Prostate gland (tissue), 2 donors: ENCODE measurements at places on chromosomes 13 and 19. TPM values are rescaled to one million over a fixed set of nuclear protein-coding genes. Genes with fewer than 3 reads are reported as not detected.

GRCh38 chr13:38866649-38867048 is 124.0 kb downstream of the STOML3 start:
- no peak overlapping the region for H3K27ac ChIP-seq
- H3K27me3 ChIP-seq: no peaks in the 10 kb centered on the region
- H3K4me1 ChIP-seq: no peaks in the 10 kb centered on the region
- no peak for DNase-seq
- H3K36me3 ChIP-seq: no peaks in the 10 kb centered on the region

DNA sequence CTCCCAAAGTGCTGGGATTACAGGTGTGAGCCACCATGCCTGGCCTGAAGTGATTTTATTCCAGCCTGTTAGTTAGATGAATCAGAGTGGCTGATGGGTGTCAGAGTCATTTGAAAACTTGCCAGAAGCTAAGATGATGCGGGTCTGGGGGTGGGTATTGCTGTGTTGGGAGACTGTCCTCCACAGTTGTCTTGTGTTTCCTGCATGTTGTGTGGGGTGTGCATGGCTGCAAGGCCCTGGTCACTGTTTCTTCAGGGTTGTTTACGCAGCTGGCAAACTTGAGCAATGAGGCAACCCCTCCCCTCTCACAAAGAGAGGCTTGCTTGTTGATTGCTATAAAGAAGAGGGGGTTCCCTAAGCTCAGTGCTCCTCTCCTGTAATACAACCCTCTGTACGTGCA is 71.8 kb downstream of the TRPM4 start:
- H3K27me3 ChIP-seq: no peaks in the 10 kb centered on the region
- no peak overlapping the region for H3K4me3 ChIP-seq
- H3K36me3 ChIP-seq: no peaks in the 10 kb centered on the region
- H3K4me1 ChIP-seq: no peaks in the 10 kb centered on the region

DNA sequence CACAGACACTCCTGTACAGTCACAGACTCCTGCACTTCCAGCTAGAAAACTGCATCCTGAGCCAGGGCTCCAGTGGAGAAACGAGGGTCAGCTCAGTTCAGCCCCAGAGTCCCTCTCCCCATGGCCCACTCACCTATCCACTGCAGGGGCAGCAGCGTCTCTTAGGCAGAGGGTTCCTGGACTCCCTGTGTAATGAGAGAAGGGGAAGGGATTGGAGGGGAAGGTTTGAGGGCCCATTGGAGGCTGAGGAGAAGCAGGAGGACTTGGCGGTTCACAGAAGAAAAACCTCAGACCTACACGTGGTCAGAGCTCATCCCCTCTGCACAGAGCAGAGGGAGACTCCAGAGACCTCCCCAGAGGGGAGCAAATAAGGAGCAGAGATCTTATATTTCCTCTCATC is 9.2 kb upstream of the CEACAM18 start:
- DNase-seq: no peak
- no peaks in the 10 kb centered on the region for H3K27me3 ChIP-seq
- no peak overlapping the region for H3K27ac ChIP-seq

GRCh38 chr19:11924886-11925650 is at the start of gene ZNF700:
ZNF700 (plus strand) TSS chr19:11925107; CDS start chr19:11925211, 104 bp downstream.
- no peaks in the 10 kb centered on the region for H3K36me3 ChIP-seq
- H3K27me3 ChIP-seq: no peaks in the 10 kb centered on the region
- peak within 1 kb of the TSS; percentile 97 for H3K27ac ChIP-seq
- peak within 1 kb of the TSS; percentile 98 for H3K4me3 ChIP-seq
- no peaks in the 10 kb centered on the region for H3K4me1 ChIP-seq

DNA sequence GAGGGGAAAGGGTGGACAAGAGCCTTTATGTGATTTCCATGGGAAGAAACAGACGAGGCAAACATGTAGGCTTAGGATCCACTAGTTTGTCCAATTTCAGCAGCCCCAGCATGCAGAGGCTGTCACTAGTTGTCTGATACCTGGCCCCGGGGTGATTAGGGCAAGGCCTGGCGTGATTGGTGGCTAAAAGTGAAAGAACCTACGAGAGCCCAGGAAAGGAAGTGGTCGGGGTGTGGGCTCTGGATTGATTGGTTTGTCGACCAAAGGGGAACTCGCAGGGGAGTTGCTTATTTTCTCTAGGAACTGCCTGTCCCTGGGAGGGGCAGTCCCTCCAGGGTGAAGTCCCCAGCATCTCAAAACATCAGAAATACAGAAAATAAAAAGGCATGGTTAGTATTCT is 64.2 kb upstream of the UQCRFS1 start:
- H3K4me1 ChIP-seq: no peaks in the 10 kb centered on the region
- no peaks in the 10 kb centered on the region for H3K36me3 ChIP-seq
- H3K27ac ChIP-seq: no peak overlapping the region
- DNase-seq: no peak

DNA sequence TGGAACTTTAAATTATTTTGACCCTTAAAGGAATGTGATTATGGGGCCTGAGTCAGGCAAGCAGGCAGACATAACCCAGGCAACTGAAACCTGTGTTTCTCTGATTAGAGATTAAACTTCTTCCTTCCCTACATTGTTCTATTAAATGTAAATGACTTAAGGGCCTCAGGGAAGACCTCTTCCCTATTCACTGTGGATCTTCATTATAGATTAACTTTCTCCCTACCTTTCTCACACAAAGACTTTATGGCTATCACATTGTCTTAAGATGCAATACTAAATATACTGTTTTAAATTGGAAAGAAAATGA is 8.8 kb upstream of the METTL21C start:
- DNase-seq: no peak
- H3K27me3 ChIP-seq: no peaks in the 10 kb centered on the region
- no peaks in the 10 kb centered on the region for H3K36me3 ChIP-seq
- H3K4me1 ChIP-seq: no peaks in the 10 kb centered on the region
- no peak overlapping the region for H3K4me3 ChIP-seq
- H3K27ac ChIP-seq: no peak overlapping the region

GRCh38 chr19:18616023-18616422 is 3.4 kb downstream of the TMEM59L start:
- H3K36me3 ChIP-seq: no peaks in the 10 kb centered on the region
- H3K4me3 ChIP-seq: no peak overlapping the region
- peaks cover 8% of the 10 kb centered on the region for H3K4me1 ChIP-seq
- peaks cover 19% of the 10 kb centered on the region for H3K27me3 ChIP-seq
- H3K27ac ChIP-seq: no peak overlapping the region

- DNase-seq: peak; percentile 16
- H3K27me3 ChIP-seq: no peaks in the 10 kb centered on the region
- H3K4me1 ChIP-seq: no peaks in the 10 kb centered on the region
- no peaks in the 10 kb centered on the region for H3K36me3 ChIP-seq
Observed at GRCh38 chr13:106700439-106700838, 132.5 kb upstream of the ARGLU1 start.

- H3K27me3 ChIP-seq: no peaks in the 10 kb centered on the region
- H3K4me3 ChIP-seq: no peak overlapping the region
- H3K36me3 ChIP-seq: no peaks in the 10 kb centered on the region
- DNase-seq: no peak
- no peaks in the 10 kb centered on the region for H3K4me1 ChIP-seq
- no peak overlapping the region for H3K27ac ChIP-seq
Observed at GRCh38 chr13:67462098-67462497, 232.0 kb upstream of the PCDH9 start.

DNA sequence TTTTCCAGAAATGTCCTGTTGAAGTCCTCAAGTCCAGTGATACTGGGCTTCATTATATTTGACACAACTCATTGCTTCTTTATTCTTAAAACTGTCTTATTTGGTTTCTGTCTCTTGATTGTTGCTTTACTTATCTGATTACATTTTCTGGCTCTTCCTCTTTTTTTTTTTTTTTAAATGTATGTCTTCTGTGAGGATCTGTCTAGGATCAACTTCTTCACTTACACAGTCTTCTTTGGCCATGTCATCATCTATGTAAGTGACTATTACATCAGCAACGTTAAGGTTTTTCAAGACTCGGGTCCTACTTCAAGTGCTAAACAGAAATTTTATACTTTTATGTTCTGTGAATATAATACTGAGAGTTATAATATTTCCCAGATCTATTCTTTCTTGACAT is 162.1 kb downstream of the PDS5B start:
- no peak overlapping the region for H3K27ac ChIP-seq
- H3K36me3 ChIP-seq: no peaks in the 10 kb centered on the region
- H3K4me3 ChIP-seq: no peak overlapping the region
- H3K4me1 ChIP-seq: no peaks in the 10 kb centered on the region
- no peaks in the 10 kb centered on the region for H3K27me3 ChIP-seq

DNA sequence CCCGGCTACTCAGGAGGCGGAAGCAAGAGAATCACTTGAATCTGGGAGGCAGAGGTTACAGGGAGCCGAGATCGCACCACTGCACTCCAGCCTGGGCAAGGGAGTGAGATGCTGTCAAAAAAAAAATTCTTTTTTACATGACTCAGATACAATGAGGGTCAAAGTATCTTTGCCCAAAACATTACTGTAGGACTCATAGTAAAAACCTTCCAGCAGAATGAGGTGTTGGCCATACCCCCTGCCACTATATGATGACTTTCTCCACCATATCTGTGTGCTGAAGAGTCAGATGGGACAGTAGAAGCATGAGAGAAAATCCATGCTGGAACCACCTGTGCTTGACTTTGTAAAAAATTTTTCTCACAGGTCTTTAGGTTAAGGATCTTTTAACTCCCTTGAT is 86.7 kb downstream of the COL4A2 start:
- no peaks in the 10 kb centered on the region for H3K27me3 ChIP-seq
- H3K4me3 ChIP-seq: no peak overlapping the region
- H3K4me1 ChIP-seq: no peaks in the 10 kb centered on the region
- no peaks in the 10 kb centered on the region for H3K36me3 ChIP-seq
- H3K27ac ChIP-seq: no peak overlapping the region
- no peak for DNase-seq

DNA sequence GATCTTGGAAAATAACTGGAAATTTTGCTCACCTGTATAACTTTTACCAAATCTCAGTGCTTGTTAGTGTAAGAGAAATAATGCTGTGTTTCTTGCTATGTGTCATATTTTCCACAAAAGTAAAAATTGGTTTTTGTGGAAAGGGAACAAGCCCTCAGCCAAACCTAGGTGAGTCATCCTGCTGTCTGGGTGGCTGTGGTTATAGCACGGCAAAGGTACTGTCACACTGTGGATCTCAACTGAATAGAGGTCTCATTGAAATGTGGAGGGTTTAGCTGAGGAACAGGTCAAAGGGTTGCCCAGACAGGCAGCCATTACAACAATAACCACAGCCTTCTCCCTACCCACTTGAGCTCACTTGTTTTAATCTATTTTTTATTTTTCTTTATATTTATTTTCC is 338.8 kb upstream of the DACH1 start:
- DNase-seq: no peak
- no peaks in the 10 kb centered on the region for H3K4me1 ChIP-seq
- no peaks in the 10 kb centered on the region for H3K36me3 ChIP-seq
- no peak overlapping the region for H3K4me3 ChIP-seq
- no peak overlapping the region for H3K27ac ChIP-seq
- H3K27me3 ChIP-seq: no peaks in the 10 kb centered on the region

- no peak overlapping the region for H3K27ac ChIP-seq
- H3K27me3 ChIP-seq: peaks cover 10% of the 10 kb centered on the region
- no peaks in the 10 kb centered on the region for H3K36me3 ChIP-seq
- no peak for DNase-seq
- no peak overlapping the region for H3K4me3 ChIP-seq
- H3K4me1 ChIP-seq: no peaks in the 10 kb centered on the region
Observed at GRCh38 chr13:111540486-111540885, 220.0 kb downstream of the TEX29 start.

GRCh38 chr19:10006335-10006708 is 4.0 kb downstream of the COL5A3 start:
- DNase-seq: no peak
- no peaks in the 10 kb centered on the region for H3K36me3 ChIP-seq
- H3K4me3 ChIP-seq: no peak overlapping the region

GRCh38 chr13:73991884-73992283 is 142.3 kb downstream of the KLF12 start:
- no peak overlapping the region for H3K4me3 ChIP-seq
- H3K4me1 ChIP-seq: no peaks in the 10 kb centered on the region
- no peak overlapping the region for H3K27ac ChIP-seq
- H3K36me3 ChIP-seq: no peaks in the 10 kb centered on the region
- no peaks in the 10 kb centered on the region for H3K27me3 ChIP-seq
- DNase-seq: no peak

- H3K4me3 ChIP-seq: no peak overlapping the region
- H3K27ac ChIP-seq: no peak overlapping the region
- H3K27me3 ChIP-seq: peaks cover 20% of the 10 kb centered on the region
- peaks cover 7% of the 10 kb centered on the region for H3K4me1 ChIP-seq
Observed at GRCh38 chr19:920051-920864, 3.1 kb downstream of the KISS1R start.

GRCh38 chr13:38121267-38121666 is 228.4 kb upstream of the UFM1 start:
- no peak overlapping the region for H3K27ac ChIP-seq
- H3K4me3 ChIP-seq: no peak overlapping the region
- H3K27me3 ChIP-seq: no peaks in the 10 kb centered on the region
- H3K36me3 ChIP-seq: no peaks in the 10 kb centered on the region
- no peaks in the 10 kb centered on the region for H3K4me1 ChIP-seq

DNA sequence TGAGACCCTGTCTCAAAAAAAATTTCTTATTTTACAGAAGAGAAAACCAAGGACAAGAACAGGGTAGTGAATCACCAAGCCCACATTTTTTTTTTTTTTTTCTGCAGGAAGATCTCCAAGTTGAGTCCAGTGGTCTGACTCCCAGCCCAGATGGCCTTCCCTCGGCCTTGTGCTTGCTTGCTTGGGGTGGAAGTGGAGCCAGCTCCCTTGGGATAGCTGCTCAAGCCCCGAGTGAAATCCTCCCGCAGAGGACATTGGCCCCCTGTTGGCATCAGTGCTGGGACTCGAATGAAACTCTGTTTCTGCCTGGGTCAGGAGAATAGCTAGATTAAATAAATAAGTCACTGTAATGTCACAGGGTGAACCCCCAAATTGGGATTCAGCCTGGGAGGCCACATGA is 9.4 kb upstream of the NUP62 start:
- no peaks in the 10 kb centered on the region for H3K27me3 ChIP-seq
- no peak for DNase-seq
- H3K36me3 ChIP-seq: no peaks in the 10 kb centered on the region
- no peak overlapping the region for H3K4me3 ChIP-seq
- no peak overlapping the region for H3K27ac ChIP-seq

DNA sequence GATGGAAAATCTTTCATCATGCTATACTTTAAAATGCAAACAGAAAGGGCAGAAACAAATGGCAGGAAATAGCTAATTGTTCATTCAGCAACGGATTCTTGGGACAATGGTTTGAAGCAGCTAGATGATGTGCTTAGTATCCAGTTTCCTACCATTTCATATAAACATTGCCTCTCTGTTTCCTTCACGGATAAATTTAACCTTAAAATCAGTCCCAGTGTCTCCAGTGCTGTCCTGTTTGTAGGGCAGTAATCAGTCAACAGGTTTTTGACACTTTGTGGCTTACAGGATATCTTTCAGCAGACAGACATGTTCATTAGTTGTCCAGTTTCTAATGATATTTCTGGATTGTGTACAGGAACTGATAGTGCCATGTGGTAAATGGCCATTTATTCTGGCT is 24.7 kb upstream of the RB1 start:
- no peaks in the 10 kb centered on the region for H3K36me3 ChIP-seq
- no peak overlapping the region for H3K27ac ChIP-seq
- H3K4me3 ChIP-seq: no peak overlapping the region
- no peak for DNase-seq
- no peaks in the 10 kb centered on the region for H3K27me3 ChIP-seq

ZNF491 gene
- 2.3 TPM for total RNA-seq

CBY2 gene
- 3.4 TPM for total RNA-seq

ZIK1 gene
- 5.3 TPM for total RNA-seq

CACNA1A gene
- total RNA-seq: 0.46 TPM

ZNF429 gene
- 22.7 TPM for total RNA-seq

WDR87 gene
- 2.0 TPM for total RNA-seq

ICAM4 gene
- not detected for total RNA-seq

PDCD2L gene
- total RNA-seq: 16.2 TPM
